NCI-H2107 (cell line): ENCODE measurements at places on chromosomes 6 and 20.

GRCh38 chr20:62371588-62372041, 4.5 kb upstream of the LAMA5 start:
- no peak for DNase-seq

- no peak for DNase-seq
Measured at GRCh38 chr20:50874758-50875665, 56.2 kb downstream of the ADNP start.

DNA sequence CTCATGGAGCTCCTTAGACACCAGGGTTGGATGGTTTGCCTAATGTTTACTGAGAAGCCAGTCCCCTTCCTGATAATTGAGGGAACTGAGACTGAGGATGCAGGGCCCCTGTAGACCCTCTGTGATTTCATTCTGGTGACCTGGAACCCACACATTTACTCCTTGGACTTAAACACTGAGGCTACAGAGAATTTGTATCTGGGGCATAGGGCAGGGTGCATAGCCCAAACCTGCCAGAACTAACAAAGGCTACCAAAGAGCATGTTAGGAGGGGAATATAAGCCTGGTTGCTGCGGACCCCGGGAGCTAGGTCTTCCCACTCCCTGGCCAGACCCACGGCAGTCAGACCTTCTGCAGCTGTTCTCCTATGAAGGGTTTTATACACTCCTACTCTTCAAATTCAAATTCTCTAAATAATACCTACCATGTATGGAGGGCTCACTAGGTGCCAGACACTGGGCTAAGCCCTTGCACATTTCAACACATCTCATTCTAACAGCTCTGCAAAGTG, 19.7 kb downstream of the DAAM2 start:
- DNase-seq = no peak

GRCh38 chr6:150313781-150314180, 55.0 kb upstream of the IYD start:
- DNase-seq = no peak

GRCh38 chr6:13920552-13920951, 4.2 kb upstream of the RNF182 start:
- DNase-seq = no peak

- no peak for DNase-seq
Measured at GRCh38 chr6:150204705-150205472, 62.0 kb downstream of the PPP1R14C start.

GRCh38 chr6:36838896-36839748, at the start of gene CPNE5:
Gene CPNE5 (minus strand): TSS chr6:36839444. CDS start chr6:36839377, 67 bp downstream.
- no peak for DNase-seq

- DNase-seq = no peak
Measured at GRCh38 chr6:167576828-167577503, 249.7 kb upstream of the AFDN start.

- DNase-seq = no peak
Measured at GRCh38 chr6:151536188-151536479, 42.3 kb downstream of the CCDC170 start.

DNA sequence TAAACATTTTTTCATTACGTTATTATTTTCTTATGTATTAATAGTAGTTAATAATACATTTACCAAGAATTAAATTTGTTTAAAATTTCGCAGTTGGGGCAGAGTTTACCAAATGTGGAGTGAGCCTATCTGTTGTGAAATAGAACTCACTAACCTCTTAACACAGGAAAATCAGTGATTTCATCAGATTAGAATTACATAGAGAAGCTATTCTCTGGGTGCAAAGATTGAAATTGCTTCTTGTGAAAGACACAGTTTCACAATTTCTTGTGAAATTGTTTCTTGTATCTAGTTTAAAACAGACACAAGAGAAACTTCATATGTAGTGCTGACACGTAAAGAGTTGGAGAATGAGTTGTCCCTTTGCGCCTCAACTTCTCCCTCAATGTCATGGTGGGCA, 69.4 kb upstream of the PRL start:
- no peak for DNase-seq

DNA sequence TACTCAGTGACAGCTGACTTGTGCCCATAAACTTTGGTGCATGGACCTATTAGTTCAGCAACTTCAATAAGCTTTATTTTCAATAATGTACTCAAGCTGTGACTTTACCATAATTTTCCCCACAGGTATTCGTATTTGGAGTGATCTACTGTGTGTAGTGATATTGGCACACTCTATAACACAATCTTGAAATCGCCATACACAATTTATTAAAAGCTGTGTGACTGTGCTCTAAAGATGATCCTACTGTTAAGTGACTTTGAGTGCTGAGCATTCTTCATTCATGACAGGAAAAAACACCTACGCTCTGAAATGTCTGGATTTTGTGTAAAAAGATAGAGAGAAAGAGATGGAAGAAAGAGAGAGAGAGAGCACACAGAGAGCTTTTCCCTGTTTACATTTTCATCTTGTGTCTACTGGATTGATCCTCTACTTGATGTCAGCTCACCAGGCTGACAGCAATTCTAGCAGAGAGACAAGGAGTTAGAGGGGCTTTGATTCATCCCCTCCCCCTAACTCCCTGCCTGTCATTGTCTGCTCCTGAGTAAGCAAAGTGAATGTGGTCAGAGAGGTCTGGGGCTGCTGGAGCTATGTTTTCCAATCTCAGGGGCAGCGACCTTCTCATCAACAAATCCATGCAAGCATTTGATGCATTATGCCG, 538.7 kb upstream of the POU3F2 start:
- no peak for DNase-seq

GRCh38 chr6:52734072-52734471, 29.2 kb downstream of the GSTA2 start:
- no peak for DNase-seq

- no peak for DNase-seq
Measured at GRCh38 chr6:86193821-86194220, 551.1 kb upstream of the SYNCRIP start.

- no peak for DNase-seq
Measured at GRCh38 chr6:88972504-88973423, 9.3 kb upstream of the RNGTT start.

- DNase-seq = no peak
Measured at GRCh38 chr6:3531481-3531880, 74.6 kb upstream of the SLC22A23 start.

GRCh38 chr6:107319906-107320530, 139.3 kb downstream of the PDSS2 start:
- no peak for DNase-seq

DNA sequence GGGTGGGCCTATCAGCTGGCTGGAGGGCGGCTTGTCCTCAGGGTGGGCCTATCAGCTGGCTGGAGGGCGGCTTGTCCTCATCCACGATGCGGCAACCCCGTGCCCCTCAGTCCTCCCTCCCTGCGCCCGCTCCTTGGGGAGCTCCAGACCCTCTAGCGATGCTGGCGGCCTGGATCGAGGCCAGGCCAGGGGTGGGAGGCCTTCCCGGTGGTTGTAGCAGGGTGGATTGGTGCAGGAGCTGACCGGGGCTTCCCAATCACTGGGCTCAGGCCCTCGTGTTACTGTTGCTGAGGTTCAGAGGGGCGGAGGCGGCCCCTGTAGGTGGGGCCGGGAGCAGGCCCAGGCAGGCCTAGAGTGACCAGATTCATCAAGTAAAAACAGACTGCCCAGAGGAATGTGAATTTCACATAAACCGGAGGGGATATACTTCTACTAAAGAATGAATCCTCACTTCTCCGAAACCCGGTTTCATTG, 8.8 kb downstream of the SLC17A9 start:
- DNase-seq = no peak

GRCh38 chr6:55643861-55644260, 64.9 kb upstream of the HMGCLL1 start:
- DNase-seq = no peak

DNA sequence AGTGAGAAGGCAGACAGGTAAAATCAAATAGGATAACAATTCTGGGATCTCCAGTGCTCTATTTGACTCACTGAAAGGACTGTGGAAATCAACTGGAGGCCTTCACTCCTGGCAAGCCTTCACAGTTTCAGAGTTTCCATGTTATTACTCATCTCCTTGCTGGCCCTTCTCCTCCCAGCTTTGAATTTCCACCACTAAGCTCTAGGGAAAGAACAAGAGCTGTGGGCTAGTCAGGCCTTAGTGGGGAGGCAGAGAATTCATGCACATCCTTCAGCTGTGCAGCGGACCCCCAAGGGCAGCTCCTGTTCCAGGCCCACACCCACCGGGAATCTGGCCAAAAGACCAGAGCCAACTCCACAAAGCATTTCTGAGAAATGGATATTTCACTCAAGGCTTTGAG, 26.0 kb downstream of the MYLIP start:
- no peak for DNase-seq

GRCh38 chr6:160974304-160974771, 17.2 kb upstream of the MAP3K4 start:
- no peak for DNase-seq

DNA sequence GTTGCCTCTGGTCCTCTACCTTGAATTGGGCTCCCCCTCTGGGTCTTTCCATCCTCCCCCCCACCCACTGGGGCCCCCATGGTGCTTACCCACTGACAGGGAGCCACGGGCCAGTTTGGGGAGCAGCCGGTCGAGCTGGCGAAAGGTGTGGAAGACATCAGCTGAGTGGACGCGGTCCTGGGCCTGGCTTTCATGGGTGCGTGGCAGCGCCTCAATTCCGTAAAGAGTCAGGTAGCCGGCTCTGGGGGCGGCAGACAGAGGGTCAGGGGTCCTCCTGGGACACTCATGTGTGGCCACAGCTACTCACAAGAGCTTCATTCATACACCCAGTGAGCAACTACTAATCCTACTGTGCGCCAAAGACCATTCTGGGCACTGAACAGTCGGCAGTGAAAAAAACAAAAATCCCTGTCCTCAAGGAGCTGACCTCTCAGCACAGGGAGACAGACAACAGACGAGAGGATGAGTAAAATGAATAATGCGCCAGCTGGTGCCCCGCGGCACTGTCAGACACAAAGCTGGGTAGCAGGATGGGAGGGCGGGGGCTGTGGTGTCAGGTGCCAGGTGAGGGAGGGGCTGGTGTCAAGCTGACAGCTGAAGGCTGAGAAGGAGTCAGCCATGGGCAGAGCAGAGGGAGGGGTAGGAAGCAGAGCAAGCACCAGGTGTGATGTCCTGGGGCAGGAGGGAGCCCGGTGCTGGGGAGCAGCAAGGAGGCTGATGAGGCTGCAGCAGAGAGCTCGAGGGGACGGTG, 28.3 kb downstream of the PTGIS start:
- no peak for DNase-seq

DNA sequence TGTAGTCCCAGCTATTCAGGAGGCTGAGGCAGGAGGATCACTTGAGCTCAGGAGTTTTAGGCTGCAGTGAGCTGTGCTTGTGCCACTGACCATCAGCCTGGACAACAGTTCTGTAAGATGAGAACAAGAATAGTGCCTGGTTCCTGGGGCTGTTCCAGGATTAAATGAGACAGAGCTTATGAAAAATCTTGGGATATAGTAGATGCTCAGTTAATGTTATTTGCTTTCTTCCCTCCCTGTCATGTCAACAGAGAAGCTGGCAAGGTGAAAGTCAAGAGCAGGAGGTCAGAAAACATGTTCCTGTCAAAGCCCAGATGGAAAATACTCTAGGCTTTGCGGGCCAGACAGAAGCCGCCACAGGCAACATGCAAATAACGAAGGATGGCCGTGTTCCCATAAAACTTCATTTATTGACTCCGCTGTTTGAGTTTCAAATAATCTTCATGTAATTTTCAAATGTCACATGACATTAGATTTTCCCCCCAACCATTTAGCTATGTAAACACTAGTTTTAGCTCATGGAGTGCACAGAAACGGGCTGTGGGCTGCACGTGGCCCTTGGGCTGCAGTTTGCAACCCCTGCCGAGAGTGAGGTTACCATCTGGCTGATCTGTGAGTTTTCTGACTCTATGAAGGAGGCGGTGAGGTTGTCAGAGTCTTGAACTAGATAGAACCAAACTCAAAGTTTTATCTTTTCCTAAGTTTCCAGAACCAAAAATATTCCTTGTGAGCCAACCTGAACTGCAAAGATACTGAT, 63.4 kb upstream of the PMEPA1 start:
- DNase-seq = no peak

- DNase-seq = no peak
Measured at GRCh38 chr6:165468340-165469235, 159.2 kb upstream of the C6orf118 start.

DNA sequence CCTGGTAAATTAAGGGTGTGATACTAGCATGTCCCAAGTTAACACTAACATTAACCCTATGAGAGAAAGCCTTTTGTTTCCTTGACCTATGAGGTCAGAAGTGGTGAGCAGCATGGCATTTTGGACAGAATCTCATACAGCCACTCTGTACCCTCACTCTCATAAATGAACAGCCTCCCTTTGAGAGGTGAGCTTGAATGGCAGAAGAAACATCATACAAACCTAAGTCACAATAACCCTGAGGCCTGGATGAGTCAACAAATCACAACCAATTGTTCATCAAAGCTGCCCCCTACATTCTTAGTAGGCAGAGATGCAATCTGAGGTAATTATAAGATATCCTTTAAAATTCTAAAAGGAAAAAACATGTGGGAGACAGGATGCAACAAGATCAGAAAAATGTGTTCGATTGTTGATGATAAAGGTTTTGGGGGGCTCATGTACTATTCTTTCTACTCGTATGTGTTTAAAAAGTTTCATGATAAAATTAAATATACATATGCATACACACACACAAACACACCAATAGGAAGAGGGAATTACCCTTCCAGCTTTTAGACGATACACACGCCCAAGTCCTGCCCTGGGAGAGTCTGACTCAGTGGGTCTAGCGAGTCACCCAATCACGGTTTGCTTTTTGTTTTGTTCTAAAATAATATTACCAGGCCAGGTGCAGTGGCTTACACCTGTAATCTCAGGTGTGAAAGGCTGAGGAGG, 117.3 kb downstream of the ARHGAP18 start:
- no peak for DNase-seq

- no peak for DNase-seq
Measured at GRCh38 chr6:145727817-145728388, 7.4 kb downstream of the EPM2A start.

DNA sequence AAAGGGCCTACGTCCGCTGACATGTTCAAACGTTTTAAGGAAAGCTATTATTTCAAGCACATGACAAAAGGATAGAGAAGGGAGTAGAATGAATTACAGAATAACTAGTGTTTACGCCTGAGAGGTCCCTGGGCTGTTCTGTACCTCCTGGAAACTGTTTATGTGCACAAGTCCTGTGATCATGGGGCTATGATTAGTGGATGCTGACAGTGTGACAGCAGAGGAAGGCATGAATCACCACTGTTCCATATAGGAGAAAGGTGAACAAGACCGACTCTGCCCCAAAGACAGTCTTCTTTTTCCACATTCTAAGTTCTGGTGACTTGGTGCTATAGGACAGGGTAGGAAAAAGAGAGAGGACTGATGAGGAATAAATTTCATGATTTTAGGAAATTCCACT, 249.2 kb upstream of the PRDM1 start:
- no peak for DNase-seq

GRCh38 chr6:130122243-130122642, 100.5 kb downstream of the SAMD3 start:
- DNase-seq = no peak

GRCh38 chr6:147586044-147586443, 77.6 kb downstream of the SAMD5 start:
- no peak for DNase-seq

- no peak for DNase-seq
Measured at GRCh38 chr20:17314264-17314663, 87.4 kb downstream of the PCSK2 start.

GRCh38 chr6:166026586-166027126, 141.0 kb downstream of the TBXT start:
- no peak for DNase-seq
